Amygdala (tissue), 56 donors: ENCODE measurements at places on chromosomes 4 and X.

DNA sequence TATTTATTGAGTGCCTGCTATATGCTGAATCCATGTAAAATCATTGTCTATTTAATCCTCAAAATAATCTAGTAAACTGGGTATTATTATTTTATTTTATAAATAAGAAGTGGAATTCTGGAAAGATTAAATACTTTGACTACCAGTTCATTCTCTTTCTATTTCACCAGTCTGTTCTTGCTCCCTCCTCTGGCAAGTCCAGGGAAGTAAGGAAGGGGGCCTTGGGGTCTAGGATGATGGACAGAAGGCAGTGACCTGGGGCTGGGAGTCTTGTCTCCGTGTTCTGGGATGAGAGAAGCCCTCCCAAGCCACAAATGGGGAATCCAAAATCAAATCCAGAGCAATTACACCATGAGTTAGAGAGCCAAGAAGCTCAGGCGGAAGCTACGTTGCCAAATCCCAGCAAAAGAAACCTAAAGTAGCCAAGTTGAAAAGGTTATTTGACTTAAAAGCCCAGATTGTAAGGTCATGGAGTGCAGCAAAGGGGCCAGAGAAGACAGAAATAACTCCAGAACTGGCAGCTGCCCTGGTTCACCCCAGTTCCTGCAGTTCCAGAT is 28.3 kb upstream of the PARM1 start:
- DNase-seq, result no peak

GRCh38 chr4:152437561-152437960 is 98.3 kb downstream of the FBXW7 start:
- no peak for DNase-seq

- no peak for DNase-seq
Observed at GRCh38 chrX:24676403-24677024, 17.2 kb upstream of the POLA1 start.

GRCh38 chrX:41350976-41351569 is 17.1 kb downstream of the DDX3X start:
- DNase-seq, result no peak

GRCh38 chr4:30847167-30847566 is 127.0 kb downstream of the PCDH7 start:
- no peak for DNase-seq

- no peak for DNase-seq
Observed at GRCh38 chr4:147957446-147957845, 225.6 kb downstream of the ARHGAP10 start.

- no peak for DNase-seq
Observed at GRCh38 chr4:41281038-41281634, 24.4 kb downstream of the UCHL1 start.

DNA sequence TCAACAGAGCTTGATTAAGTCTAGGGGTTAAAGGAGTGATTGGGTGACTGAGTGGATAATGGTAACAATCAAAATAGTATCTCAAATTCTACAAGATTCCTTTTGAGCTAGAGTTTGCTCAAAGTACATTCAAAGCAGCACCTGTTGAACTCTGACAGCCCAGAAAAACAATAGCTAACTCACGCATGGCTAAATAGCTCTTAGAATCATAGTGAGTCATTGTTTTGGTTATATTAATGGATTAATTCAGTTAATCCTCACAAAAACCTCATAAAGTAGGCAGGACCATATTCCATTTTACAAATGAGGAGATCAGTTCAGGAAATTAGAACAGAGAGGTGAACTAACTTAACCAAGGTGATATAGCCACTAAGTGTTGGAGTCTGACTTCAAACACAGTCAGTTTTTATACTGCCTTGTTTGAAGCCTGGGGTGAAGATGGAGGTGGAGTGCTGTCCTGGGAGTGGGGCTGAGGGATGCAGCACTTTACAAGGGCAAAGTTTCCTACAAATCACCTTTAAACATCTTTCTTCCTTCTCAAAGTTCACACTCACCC is 35.9 kb upstream of the PPM1K start:
- no peak for DNase-seq

- no peak for DNase-seq
Observed at GRCh38 chr4:138572007-138572406, 329.9 kb upstream of the SLC7A11 start.

- no peak for DNase-seq
Observed at GRCh38 chr4:187999406-187999932, 3.9 kb downstream of the ZFP42 start.

GRCh38 chr4:137226221-137226620 is 306.1 kb downstream of the PCDH18 start:
- no peak for DNase-seq

DNA sequence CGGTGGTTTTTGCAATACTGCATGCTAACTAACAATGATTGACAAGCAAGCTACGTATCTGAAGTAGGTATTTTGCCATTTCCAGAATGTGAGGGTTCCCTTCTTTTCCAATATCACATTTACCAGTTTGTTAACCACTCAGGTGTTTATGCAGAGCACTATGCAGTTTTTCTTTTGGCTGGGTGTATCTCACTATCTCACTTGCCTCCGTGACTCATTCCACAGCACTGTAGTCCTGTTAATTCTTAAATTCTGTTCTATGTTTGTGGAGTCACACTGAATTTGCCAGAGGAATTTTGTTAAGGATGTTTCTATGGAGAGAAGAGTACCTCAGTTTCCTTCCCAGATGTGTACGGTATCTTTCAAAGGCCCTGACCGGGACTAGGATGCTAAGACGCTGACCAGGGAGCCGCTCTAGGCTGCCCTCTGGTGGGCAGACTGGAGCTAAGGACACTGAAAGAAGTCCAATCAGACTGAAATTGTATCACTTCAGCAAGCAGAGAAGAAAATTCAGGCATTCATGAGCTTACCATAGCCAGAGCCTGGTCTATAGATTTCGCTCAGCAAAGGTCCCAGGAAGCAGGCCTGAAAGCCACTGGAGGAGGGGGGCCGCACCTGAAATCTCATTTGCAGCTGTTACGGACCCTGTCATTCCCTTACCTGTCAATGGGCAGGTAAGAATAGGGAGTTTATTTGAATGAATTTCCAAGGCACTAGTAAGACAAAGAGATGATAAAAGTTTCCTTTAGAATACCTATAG is 388.4 kb upstream of the SPOCK3 start:
- DNase-seq, result peak; percentile 18

- DNase-seq, result no peak
Observed at GRCh38 chrX:17020851-17021821, 74.7 kb downstream of the REPS2 start.

- DNase-seq, result no peak
Observed at GRCh38 chrX:545452-545885, 85.1 kb upstream of the SHOX start.

- no peak for DNase-seq
Observed at GRCh38 chr4:181523973-181524372, 719.2 kb upstream of the TENM3 start.

GRCh38 chr4:16136827-16137226 is 53.0 kb upstream of the PROM1 start:
- DNase-seq, result no peak

GRCh38 chrX:129719268-129719667 is 19.5 kb upstream of the XPNPEP2 start:
- no peak for DNase-seq

DNA sequence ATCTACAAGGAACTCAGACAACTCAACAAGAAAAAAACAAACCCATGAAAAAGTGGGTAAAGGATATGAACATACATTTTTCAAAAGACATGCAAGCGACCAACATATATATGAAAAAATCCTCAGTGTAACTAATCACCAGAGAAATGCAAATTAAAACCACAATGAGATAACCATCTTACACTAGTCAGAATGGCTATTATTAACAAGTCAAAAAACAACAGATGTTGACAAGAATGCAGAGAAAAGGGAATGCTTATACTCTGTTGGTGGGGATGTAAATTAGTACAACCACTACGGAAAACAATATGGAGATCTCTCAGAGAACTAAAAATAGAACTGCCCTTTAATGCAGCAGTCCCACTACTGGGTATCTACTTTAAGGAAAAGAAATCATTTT is 12.1 kb downstream of the NIPAL1 start:
- no peak for DNase-seq

- no peak for DNase-seq
Observed at GRCh38 chrX:56029691-56030090, 202.5 kb upstream of the KLF8 start.

DNA sequence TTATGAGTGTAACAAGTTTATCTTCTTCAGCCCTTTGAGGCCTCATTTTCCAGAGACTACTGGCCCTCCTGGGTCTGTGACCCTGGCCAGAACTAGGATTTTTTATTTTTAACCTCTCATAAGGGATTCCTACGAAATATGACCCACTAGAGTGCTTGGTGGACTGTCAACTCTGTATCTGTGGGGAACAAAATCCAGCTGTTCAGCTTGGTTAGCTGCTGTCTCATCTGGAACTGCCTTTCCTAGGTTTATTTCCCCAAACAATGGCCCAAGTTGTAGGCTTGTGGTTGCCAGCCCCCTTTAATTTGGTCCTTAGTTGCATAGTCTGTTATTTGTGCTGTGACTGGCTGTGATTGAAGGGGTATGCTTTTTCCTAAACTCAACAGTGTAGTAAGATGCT is 56.2 kb downstream of the NHS start:
- DNase-seq, result no peak

DNA sequence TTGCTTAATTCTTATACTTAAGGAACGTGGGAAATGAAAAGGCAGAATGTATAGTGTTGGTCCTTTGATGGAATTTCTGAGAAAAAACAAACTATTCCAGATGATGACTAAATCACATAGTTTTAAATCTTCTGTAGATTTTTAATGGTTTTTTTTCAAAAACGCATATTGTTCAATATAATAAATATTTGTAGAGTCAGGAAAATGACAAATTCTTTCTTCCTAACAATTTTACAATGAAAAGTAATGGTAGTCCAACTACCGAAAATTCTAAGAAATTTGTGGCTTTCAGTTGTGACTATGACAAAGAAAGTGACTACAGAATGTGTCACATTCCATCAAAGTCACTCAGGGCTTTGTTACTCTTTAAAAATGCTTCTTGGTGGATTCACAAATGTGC is 164.8 kb upstream of the PITX2 start:
- DNase-seq, result no peak

GRCh38 chrX:24392709-24393108 is 32.3 kb downstream of the SUPT20HL1 start:
- no peak for DNase-seq

DNA sequence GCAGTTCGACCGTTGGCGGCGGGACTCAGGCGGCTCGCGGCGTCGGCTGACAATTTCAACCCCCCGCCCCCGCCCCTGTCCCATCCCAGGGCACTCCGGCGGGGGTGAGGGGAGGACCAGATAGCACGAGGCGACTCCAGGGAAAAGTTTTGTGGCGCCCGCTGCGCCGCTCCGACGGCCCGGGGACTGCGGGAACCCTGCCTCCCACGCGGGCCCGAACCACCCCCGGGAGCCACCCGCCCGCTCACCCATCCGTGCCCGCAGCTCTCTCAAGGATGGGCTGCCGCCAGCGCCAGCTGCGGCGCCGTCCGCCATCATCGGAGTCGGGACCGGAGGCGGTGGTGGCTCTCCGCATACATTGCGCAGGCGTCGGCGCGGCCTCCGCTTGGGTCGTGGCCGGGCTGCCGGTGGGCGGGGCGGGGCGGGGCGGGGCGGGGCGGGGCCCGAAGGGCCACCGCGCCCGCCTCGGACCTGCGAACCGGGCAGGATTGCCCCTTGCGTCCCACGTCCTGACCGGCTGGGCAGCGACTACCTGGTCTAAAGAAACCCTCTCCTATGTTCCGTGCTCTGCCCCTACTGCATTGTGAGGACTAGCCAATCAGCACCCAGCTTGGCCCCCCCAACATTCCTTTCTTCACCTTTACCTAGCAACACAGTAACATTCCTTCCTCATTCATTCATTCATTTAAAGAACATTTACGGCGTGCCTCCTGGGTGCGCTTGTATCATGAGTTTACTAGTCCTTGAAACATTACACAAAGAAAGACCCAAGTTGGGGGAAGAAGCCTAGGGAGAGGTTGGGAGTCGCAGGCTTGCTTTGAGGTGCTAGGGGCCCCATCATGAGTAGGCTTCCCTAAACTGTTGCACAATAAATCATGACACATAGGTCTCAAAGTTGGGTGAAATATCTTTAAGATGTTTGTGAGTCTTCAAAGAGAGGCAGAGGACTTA is at the start of gene MAP7D3:
TSS of gene MAP7D3 (minus strand) at position 360 of the 951 bp plus-strand sequence. CDS start at position 318, 42 bp downstream.
- DNase-seq, result peak; percentile 35

DNA sequence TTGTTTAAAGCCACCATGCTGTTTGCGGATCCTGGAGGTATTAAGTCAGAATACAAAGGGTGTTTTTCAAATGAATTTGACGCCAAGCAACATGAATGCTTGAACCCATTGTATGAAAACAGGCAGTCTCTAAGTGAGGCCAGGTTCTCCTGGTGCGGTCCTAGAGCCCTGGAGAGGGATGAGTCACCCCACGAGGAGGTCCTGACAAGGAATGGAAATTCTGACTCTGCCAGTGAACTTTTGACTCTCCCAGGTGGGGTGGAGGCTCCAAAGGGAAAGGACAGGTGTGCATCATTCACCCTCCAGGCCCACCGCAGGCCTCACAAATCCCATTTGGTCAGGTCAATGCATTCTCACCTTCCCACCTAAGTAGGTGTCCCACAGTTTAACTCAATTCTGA is 1.5 kb downstream of the TRIM2 start:
- DNase-seq, result no peak

DNA sequence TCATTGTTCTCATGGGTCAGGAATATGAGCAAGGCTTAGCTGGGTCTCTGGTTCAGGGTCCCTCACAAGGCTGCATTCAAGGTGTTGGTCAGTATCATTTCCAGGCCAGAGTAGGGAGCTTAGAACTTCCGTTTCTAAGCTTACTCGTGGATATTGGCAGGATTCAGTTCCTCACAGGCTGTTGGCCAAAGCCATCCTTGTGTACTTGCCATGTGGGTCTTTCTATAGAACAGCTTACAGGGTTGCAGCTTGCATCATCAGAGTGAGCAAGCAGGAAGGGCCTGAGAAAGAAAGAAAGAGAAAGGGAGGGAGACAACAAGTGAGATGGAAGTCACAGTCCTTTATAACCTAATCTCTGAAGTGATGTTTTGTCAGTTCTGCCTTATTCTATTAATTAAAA is 5.1 kb upstream of the LIMCH1 start:
- no peak for DNase-seq

- DNase-seq, result no peak
Observed at GRCh38 chrX:30488092-30488491, 89.5 kb downstream of the TASL start.

DNA sequence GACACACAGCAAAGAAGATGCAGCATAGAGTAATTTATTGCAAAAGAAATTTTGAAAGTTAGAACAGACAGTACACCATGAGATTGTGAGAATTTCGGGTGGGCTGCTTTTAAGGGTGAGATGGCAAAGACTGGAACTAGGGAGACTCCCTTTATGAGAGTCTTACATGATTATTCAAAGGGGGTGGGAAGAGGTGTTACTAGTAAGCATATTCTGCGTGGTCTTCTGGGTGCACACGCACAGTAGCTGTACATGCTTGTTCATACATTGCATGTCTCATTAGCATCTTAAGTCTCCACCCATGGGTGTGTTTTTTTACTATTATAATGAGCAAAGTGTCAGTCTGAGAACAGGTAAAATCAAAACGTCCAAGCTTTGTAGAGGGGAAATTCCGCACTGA is 49.4 kb upstream of the USP38 start:
- no peak for DNase-seq

DNA sequence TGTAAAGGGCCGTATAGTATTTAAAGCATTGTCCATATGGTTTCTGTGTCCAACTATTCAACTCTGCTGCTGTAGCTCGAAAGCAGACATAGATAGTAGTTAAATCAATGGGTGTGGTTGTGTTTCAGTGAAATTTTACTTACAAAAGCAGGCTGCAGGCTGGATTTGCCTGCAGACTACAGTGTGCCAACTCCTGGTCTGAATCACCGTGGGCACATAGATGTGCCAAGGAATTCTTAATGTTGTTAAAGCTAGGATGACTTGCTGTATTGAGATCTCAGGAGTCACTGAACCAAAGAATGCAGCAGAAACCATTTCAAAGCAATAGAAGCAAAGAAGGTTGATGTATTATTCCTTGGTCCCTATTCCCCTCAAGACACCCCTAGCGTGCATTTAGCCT is 379.0 kb downstream of the STIM2 start:
- no peak for DNase-seq
